ENCODE measurements at places on chromosomes 5 and 9.
A peak's percentile ranks its signal among the peaks of the same experiment; 100 is the strongest.

DNA sequence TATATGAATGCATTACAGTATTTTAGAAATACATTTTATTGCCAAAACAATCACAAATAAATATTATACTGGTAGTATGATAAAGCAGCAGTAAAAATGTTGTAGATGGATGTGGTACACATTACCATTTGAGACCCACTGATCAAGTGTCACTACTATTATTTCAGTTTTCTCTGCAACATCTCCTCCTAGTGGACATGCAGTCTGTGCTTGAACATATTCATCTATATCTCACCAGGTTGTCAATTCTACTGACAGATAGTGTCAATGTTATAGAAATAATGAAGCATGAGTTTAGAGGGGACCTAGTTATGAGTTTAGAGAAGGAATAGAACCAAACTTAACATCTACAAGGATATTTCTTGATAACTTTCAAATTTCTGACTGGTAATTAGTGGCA lies 39.2 kb upstream of the ELOVL7 start:
- DNase-seq, result peak; percentile 4

GRCh38 chr9:129708793-129709192 lies 43.3 kb downstream of the PRRX2 start:
- no peak for DNase-seq

GRCh38 chr5:64292611-64293215 lies 127.1 kb downstream of the RNF180 start:
- DNase-seq, result no peak

DNA sequence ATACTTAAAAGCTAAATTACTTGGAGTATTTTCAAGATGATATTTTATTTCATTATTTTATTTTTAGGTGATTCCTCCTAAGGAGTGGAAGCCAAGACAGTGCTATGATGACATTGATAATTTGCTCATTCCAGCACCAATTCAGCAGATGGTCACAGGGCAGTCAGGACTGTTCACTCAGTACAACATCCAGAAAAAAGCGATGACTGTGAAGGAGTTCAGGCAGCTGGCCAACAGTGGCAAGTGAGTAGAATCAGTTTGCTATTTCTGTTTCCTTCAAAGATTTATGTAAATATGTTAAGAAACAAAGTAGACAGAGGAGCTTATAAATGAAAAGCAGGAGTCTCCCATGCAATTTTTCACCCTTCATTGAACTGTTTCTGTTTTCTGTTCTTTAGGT lies 47.8 kb downstream of the KDM4C start:
- DNase-seq, result peak; percentile 48

GRCh38 chr5:83299353-83299752 lies 172.2 kb upstream of the VCAN start:
- DNase-seq, result no peak

DNA sequence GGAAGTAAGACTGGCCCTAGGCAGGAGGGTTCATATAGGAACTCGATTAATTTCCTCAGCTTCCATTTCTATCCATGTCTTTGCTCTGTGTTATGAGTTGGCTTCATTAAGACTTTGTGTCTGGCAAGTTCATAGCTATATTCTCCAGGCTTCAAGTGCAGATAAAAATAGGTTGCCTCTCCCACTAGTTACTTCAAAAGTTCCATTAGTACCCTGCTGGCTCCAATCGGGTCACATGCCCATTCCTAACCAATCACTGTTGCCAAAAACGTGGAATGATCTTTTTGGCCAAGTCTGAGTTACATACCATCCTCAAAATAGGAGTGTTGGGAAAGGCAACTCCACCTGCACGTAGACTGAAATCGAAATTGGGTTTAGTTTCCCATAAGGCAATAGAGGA lies 13.8 kb upstream of the SPATA31D1 start:
- no peak for DNase-seq

GRCh38 chr5:137215261-137215660 lies 283.9 kb downstream of the SPOCK1 start:
- no peak for DNase-seq

GRCh38 chr5:93100428-93100827 lies 480.6 kb downstream of the NR2F1-AS1 start:
- DNase-seq, result peak; percentile 80

GRCh38 chr5:36593867-36594266 lies 12.5 kb upstream of the SLC1A3 start:
- no peak for DNase-seq

Measured in fibroblast of villous mesenchyme (primary cell).